Thyroid gland (tissue), 4 donors: ENCODE measurements at places on chromosomes 6 and 20. TPM values are rescaled to one million over a fixed set of nuclear protein-coding genes. Genes with fewer than 3 reads are reported as not detected.

DNA sequence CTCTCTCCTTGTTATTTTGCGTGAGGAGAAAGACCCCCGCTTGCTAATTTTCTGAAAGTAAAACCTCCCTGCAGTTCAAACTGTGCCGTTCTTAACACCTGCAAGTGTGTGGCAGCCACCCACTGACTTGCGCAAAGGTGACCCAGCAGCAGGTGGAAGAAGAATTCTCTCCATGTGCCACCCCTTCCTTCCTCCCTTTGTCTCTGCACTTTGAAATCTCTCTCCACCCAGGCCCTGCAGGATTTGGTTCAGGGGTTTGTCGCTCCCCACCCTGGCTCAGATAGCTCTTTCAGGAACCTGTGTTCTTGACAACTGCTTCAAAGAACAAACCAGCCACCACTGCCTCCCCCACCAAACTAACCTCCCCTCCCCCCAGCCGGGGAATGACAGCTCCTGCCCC lies 41.4 kb downstream of the ZNF831 start:
- peaks cover 18% of the 10 kb centered on the region for H3K4me1 ChIP-seq
- H3K36me3 ChIP-seq = no peaks in the 10 kb centered on the region
- H3K4me3 ChIP-seq = no peak overlapping the region
- DNase-seq = no peak
- no peak overlapping the region for H3K27ac ChIP-seq
- no peaks in the 10 kb centered on the region for H3K27me3 ChIP-seq

- H3K27ac ChIP-seq = no peak overlapping the region
- DNase-seq = peak; percentile 44
- H3K36me3 ChIP-seq = no peaks in the 10 kb centered on the region
- no peak overlapping the region for H3K4me3 ChIP-seq
- no peaks in the 10 kb centered on the region for H3K27me3 ChIP-seq
Observed at GRCh38 chr6:163337958-163338357, 76.6 kb upstream of the QKI start.

DNA sequence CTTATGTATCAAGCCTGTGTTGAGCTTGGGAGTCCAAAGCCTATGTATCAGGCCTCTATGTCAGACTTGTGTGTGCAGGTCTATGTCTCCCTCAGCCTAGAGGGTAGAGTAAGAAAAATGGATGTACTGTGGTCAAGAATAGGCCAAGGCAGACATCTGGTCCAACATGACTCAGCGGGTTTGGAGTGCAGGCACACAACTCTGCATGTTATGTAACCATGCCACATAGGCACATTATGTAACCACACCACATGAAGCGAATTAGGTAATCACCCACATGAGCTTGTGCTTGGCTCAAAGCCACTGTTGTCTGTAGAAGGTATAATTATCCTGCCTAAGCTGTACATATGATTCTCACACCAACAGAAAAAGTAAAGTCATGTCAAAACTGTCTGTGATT lies 1190.5 kb upstream of the EYS start:
- H3K4me1 ChIP-seq = no peaks in the 10 kb centered on the region
- no peaks in the 10 kb centered on the region for H3K36me3 ChIP-seq
- H3K4me3 ChIP-seq = no peak overlapping the region
- DNase-seq = no peak
- H3K27me3 ChIP-seq = no peaks in the 10 kb centered on the region

- H3K27ac ChIP-seq = no peak overlapping the region
- H3K4me1 ChIP-seq = no peaks in the 10 kb centered on the region
Observed at GRCh38 chr20:420721-421574, 12.8 kb downstream of the RBCK1 start.

GRCh38 chr6:116371120-116371917 lies 572 bp downstream of the DSE start:
- H3K27ac ChIP-seq = peak overlapping the region; percentile 81
- H3K36me3 ChIP-seq = no peaks in the 10 kb centered on the region
- peak overlapping the region; percentile 64 for H3K4me3 ChIP-seq
- H3K4me1 ChIP-seq = no peaks in the 10 kb centered on the region

- no peaks in the 10 kb centered on the region for H3K4me1 ChIP-seq
- H3K27ac ChIP-seq = no peak overlapping the region
- H3K4me3 ChIP-seq = no peak overlapping the region
- no peak for DNase-seq
- H3K36me3 ChIP-seq = no peaks in the 10 kb centered on the region
Observed at GRCh38 chr20:40635971-40636370, 53.1 kb downstream of the MAFB start.

DNA sequence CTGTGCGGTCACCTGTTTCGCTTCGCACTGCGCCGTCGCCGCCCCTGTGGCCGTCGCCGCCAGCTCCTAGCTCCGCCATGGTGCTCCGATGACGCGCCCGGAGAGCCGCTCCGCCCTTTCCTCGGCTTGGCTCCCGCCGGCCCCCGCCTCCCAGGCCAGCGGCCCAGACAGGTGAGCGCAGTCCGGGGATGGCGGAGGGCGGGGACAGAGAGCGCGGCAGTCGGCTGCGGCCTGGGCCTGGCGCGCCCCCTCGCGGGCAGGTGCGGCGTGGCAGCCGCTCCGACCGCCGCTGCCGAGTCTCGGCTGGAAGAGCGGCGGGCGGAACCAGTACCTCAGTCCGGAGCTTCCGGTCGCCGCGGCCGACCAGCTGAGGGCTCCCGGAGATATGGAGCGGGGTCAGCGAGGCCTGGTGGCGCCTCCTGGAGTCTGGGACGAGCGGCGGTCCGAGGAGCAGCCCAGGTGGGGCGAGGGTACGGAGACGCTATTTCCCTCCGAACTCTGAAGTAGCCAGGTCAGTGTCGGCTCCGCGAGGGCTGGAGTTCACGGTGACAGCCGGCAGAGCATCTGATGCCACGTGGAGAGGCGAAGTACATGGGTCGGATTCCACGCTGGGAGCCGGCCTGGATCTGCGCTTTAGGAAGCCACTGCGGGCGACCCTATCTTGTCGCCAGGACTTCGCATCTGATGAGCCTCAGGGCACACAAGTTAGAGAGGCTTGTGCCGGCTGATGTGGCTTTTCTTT lies at the start of gene MAP7:
Gene MAP7 (minus strand): TSS at position 93 of the 742 bp plus-strand sequence. CDS start 14 bp downstream, at position 79.
- H3K36me3 ChIP-seq = no peaks in the 10 kb centered on the region
- H3K4me3 ChIP-seq = peak within 1 kb of the TSS; percentile 81
- DNase-seq = peak; percentile 94
- no peaks in the 10 kb centered on the region for H3K4me1 ChIP-seq
- H3K27me3 ChIP-seq = no peaks in the 10 kb centered on the region
- peak within 1 kb of the TSS; percentile 85 for H3K27ac ChIP-seq

- no peaks in the 10 kb centered on the region for H3K36me3 ChIP-seq
- no peak overlapping the region for H3K27ac ChIP-seq
- H3K4me3 ChIP-seq = no peak overlapping the region
- no peak for DNase-seq
- no peaks in the 10 kb centered on the region for H3K4me1 ChIP-seq
Observed at GRCh38 chr6:140269591-140270165, 895.2 kb upstream of the CITED2 start.

DNA sequence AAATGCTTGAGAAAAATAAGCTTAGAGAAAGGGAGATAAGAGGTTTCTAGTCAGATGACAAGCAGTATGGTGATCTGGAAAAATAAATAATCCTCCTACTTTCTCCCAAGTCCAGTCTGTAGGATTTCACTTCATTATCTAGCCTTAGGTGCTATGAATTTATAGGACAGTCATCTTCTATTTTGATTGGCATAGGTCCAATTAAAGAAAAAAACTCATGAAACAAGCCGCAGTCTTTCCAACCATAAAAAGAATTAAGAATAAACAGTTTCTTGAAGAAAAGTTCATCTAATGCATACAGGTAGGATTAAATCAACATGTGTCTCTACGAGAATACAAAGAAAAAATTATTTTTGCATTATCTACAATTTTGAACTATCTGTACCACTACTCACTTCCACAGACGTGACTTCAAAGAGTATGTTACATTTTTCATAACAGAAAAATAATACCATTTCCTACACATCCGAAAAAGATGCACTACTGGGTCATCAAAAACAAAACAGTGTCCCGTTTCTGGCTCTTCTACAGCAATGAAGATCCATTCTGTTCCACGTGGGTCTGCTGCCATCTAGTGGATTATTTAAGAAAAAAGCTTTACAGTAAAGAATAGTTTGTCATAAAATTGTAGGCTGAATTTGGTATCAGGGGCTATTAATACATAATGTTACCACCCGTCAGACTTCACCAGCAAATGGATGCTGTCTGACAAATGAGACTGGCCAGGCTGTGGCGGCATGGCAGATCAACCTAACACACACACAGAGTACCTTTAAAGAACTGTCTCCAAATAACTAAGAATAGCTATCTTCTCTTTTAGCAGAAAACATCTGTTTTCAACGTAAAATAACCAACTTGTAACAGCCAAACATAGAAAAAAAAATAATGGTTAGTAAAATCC lies 28.9 kb downstream of the STX7 start:
- no peak overlapping the region for H3K27ac ChIP-seq
- peak; percentile 14 for DNase-seq
- H3K4me1 ChIP-seq = no peaks in the 10 kb centered on the region
- no peaks in the 10 kb centered on the region for H3K36me3 ChIP-seq
- H3K4me3 ChIP-seq = no peak overlapping the region

DNA sequence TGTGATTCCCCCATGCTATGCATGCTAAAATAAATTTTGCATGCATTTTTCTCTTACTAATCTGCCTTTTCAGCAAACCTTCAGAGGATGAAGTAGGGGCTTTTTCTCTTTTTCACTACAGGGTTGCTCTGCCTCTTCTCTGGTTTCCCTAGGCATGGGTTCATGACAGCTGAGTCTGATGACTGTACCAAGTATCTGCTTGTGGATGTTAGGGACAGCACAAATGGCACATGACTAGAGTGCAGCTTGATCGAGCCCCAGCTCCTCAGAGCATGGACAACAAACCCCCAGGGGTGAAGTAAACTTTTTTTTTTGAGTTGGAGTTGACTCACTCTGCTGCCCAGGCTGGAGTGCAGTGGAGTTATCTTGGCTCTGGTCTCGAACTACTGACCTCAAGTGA lies 57.1 kb upstream of the GCM1 start:
- no peaks in the 10 kb centered on the region for H3K36me3 ChIP-seq
- no peaks in the 10 kb centered on the region for H3K27me3 ChIP-seq
- H3K4me1 ChIP-seq = no peaks in the 10 kb centered on the region
- H3K27ac ChIP-seq = no peak overlapping the region

GRCh38 chr6:108874470-108875160 lies 26.4 kb downstream of the ARMC2 start:
- no peaks in the 10 kb centered on the region for H3K27me3 ChIP-seq
- DNase-seq = no peak

GRCh38 chr6:35397806-35398418 lies 54.2 kb upstream of the FANCE start:
- H3K4me1 ChIP-seq = peaks cover 63% of the 10 kb centered on the region
- DNase-seq = no peak
- no peaks in the 10 kb centered on the region for H3K36me3 ChIP-seq
- no peak overlapping the region for H3K27ac ChIP-seq
- H3K4me3 ChIP-seq = no peak overlapping the region

DNA sequence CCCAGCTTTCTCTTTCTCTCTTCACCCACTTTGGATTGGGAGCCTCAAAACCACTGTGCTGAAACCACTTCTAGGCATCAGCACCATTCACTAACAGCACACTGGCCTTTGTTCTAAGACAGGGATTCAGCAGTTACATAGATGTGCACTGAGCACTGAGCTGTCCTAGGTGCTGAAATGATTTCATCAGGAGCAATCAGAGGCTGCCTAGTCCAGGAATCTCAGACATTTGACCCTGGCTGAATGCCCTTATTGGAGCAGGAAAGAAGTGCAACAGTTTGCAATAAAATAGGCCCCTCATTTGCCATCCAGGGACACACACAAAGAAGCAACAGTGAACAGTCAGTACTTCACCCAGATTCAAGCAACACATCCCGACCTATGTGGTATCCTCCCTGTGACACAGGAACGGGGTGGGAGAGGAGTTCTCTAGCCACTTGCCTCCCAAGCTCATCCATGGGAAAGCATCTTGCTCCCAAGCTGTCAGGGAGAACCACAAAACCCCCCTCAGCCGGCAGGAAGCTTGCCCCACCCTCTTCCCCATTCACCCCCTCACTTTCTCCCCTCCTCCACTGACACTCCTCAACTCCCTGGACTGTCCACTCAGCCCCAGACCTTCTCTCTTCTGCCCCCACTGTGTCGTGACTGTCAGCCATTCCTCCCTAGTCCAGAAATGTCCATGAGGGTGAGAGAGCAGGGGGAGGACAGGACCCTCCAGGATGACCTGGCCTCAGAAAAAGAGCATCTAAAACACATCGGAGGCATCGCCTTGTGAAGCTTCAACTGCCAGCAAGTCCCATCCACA lies 304.4 kb downstream of the PREX1 start:
- H3K4me1 ChIP-seq = no peaks in the 10 kb centered on the region
- H3K27me3 ChIP-seq = no peaks in the 10 kb centered on the region
- no peaks in the 10 kb centered on the region for H3K36me3 ChIP-seq
- H3K27ac ChIP-seq = no peak overlapping the region
- peak; percentile 12 for DNase-seq

GRCh38 chr20:50794181-50794845 lies 548 bp upstream of the BCAS4 start:
- H3K36me3 ChIP-seq = no peaks in the 10 kb centered on the region
- H3K4me3 ChIP-seq = no peak overlapping the region
- H3K4me1 ChIP-seq = peaks cover 4% of the 10 kb centered on the region
- H3K27me3 ChIP-seq = no peaks in the 10 kb centered on the region
- peak overlapping the region; percentile 9 for H3K27ac ChIP-seq
- no peak for DNase-seq

DNA sequence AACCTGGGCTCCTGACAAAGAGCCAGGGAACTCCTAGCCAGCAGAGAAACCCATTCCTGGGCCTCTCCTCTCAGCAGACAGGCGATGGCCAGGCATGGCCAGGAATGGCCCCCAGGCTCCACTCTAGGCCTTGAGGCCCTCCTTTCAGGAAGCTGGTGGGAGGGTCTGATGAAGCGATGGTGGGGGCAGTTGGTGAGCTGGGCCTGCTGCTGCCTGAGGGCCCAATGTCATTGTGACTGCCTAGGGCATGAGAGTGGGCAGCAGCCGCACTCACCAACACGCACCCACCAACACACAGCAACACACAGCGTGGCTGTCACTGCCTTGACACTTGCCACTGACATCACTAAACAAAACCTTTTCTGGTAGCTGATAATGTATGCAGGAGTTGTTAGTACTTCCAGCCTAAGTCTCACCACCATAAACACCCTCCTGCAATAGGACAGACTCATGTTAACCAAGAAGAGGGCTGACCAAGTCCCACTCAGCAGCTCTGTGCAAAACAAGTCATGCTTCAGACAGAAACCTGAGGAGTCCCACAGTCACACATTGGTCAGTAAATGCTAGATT lies 69.3 kb downstream of the ABHD12 start:
- no peaks in the 10 kb centered on the region for H3K36me3 ChIP-seq
- peaks cover 7% of the 10 kb centered on the region for H3K4me1 ChIP-seq
- H3K4me3 ChIP-seq = no peak overlapping the region
- no peak overlapping the region for H3K27ac ChIP-seq
- H3K27me3 ChIP-seq = no peaks in the 10 kb centered on the region
- DNase-seq = no peak

SLC17A3 gene
- not detected for total RNA-seq

TULP4 gene
- total RNA-seq = 355 TPM

FAM83D gene
- total RNA-seq = 0.94 TPM

PTPRT gene
- total RNA-seq = not detected

UBD gene
- not detected for total RNA-seq

CRISP3 gene
- total RNA-seq = not detected

SLC24A3 gene
- 8.1 TPM for total RNA-seq
